Cortex of kidney (tissue), 1 donor: ENCODE measurements at places on chromosomes 2 and 18.

DNA sequence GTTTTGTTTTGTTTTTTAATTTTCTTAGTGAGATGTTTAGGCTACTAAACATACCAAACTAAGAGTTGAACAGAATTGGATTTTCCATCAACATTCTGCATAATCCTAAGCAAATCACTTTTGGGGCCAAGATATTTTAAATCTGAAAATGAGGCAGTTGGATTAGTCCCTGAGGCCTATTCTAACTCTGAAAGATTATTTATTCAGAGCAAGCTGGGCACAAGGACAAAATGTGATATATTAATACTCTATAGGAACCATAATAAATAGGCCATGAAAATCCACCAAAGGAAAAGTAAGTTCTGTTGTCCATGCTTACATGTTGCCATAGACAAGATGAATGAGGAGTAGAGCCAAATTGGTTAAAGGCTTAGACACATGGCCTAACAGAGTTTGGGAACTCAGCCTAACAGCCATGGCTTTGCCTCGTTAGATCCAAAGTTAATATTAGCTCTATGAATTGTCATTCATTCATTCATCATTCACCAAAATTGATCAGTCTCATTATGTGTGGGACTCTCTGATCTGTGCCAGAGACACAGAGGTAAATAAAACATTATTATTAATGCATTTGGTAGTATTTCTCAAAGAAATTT, 183.5 kb downstream of the SCG2 start:
- no peak for DNase-seq

- no peak for DNase-seq
These were observed 39.5 kb downstream of the NIFK start for GRCh38 chr2:121697108-121697631.

GRCh38 chr2:128489526-128490273, 171.0 kb upstream of the HS6ST1 start:
- no peak for DNase-seq

DNA sequence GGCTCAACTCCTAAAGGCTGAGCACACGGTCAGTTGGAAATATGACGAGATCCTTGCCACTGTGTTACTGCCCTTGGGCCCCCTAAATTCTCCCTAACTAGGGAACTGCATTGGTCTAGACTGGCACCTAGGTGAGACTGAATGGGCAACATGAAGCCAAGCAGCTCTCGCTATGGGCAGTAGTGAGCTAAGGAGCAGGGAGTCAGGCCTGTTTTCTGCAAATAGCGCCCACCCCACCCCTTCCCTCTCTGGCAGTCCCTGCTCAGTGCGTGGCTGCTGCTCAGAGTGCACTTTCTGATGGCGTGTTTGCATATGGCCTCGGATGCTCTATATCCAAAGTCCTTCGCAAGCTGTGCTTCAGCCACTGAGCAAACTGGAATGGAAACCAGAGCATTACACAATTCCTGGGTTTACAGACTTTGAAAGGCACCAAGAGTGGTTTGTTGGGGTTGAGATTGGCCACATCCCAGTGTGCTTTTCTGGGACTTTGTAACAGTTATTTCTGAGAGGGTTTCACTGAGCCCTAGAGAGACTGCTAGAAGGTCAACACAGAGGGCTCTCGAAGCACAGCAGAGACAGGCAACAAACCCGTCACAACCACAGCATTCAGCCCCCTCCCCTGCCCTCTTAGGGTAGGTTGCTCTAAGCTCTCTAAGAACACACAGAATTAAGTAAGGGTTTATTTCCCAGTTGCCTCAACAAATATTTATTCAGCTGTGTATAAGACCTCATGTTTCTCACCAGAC, 419.9 kb downstream of the STK39 start:
- no peak for DNase-seq

DNA sequence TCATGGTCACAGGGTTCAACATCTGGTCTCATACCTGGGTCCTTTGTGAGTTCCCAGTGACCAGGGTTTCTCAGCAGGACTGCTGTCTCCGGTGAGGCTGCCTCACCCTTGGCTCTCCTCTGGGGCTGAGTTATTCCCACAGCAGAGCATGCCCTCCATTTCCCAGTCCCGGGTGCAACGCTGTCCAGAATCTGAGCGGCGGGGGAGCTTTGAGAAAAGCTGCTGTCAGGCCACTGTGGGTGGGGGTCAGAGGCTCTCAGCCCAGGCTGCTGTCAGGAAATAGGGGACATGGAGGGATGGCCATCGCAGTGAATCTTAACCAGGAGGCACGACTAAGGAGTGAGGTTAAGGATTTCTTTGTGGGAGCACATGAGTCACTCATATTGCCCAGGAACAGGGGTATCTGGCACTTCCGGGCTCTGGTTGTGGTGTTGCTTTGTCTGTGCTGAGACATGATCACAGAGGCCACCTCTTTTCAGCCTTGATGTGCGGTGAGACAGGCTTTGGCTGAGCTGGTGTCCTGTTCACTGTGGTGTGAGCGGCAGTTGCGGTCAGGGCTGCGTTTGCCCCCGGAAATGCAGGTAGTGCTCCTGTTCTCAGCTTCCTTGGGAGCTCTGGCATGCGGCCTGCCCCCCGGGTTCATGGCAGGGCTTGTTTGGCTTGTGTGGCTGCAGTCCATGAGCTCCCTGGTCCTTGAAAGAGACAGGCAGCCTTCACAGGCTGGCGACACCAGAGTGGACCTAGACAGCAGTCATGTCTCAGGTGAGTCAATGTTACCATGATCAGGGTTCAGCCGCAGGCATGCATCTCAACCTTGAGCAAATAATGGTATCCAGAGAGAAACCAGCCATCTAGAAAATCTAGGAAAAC, 310.7 kb upstream of the MYT1L start:
- no peak for DNase-seq

DNA sequence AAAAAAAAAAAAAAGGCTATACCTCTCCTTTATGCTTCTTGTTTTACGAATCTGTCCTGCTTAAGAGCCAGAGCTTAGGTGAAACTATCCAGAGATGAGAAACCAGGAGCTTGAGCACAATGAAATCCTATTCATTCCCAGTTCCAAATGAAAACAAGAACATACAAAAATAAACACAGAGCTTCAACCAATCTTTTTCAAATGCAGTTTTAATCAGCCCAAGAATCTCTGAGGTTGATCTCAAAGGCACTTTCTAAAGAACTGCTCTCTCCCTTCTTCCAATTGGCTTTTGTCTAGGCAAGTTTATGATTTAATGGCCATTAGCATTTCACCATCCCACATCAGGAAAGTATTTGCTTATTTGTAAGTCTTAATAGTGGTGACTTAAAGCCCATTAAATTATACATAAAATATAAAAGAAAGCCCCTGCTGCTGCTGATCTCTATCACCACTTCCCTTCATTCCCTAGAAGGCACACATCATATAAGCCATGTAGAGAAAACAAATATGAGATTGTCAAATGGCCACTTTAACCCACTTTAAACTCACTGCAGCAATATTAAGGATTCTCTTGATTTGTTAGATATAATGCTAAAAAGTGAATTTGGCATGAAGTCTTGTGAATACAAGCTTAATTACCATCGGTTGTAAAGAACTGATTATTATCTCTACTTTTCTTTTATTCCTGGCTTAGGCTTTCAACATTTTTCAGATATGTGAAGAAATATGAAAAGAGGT, 29.3 kb upstream of the SCN9A start:
- no peak for DNase-seq

DNA sequence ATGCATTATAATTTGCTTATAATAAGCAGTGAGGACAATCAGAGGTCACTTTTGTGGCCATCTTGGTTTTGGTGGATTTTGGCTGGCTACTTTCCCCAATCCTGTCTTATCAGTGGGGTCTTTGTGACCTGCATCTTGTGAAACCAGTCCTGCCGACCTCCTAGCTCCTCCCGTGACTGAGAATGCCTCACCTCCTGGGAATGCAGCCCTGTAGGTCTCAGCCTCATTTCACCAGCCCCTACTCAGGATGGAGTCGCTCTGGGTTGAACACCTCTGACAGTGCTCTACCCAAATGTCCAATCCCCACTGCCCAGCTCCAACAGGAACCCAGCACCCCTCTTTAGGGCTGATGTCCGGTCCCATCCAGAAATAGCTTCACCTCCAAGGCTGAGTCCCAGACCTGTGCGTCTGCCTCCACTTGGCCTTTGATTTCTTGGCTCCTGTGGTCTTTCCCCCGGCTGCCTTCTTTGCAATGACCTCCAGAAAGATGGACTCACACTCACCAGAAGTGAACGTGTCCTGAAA, 31.3 kb upstream of the PXDN start:
- DNase-seq: no peak

DNA sequence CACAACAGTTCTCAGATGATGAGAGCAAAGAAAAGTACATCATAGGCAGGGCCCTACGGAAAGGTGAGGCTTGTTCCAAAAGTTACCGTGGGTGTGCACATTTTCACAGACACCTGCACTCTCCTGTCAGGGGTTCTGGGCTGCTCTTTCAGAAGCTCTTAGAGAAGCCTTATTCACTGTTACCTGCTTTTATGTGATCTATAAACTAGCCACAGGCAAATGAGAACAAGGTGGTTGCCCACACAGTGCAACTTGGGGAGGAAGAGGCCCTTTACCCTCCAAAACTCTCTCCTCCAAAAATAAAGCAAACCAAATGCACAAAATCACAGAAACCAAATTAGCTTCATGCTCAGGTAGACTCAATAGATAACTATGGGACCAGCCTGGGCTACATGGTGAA, 11.1 kb upstream of the CUL3 start:
- no peak for DNase-seq

- no peak for DNase-seq
These were observed 1337.6 kb upstream of the SLC39A10 start for GRCh38 chr2:194319222-194319992.

GRCh38 chr2:61537277-61537949, 743 bp downstream of the XPO1 start:
- DNase-seq: no peak

GRCh38 chr2:67165523-67165990, 231.6 kb upstream of the ETAA1 start:
- no peak for DNase-seq

GRCh38 chr2:598058-598802, 79.0 kb downstream of the TMEM18 start:
- DNase-seq: no peak

GRCh38 chr2:207768168-207768865, 1.4 kb downstream of the FZD5 start:
- DNase-seq: no peak

- DNase-seq: no peak
These were observed 165.0 kb downstream of the ANKRD44 start for GRCh38 chr2:197145471-197146056.

GRCh38 chr2:209445485-209445884, 21.6 kb downstream of the MAP2 start:
- no peak for DNase-seq

GRCh38 chr18:78649421-78649820, 330.2 kb upstream of the SALL3 start:
- no peak for DNase-seq

- DNase-seq: no peak
These were observed 61.8 kb downstream of the CXCR4 start for GRCh38 chr2:136055929-136056688.

DNA sequence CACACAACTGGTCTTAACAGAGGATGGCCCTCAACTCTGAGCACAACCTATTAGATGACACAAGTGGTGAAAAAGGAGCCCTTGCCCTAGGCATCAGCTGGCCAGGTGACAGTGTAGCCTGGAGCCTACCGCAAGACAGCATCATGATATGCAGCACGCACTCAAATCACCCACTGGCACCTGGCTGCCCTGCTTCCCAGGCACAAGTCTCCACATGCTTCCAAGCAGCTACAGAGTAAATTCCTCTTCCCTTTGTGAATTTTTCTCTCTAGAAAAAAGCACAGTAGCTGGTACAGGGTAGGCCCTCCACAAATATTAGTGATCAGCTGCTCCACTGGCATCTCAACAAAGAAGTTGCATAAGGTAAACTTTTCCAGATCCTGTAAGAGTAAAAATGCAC, 6.0 kb downstream of the FBXO15 start:
- no peak for DNase-seq

GRCh38 chr2:219252570-219252899, 508 bp upstream of the TUBA4B start:
- DNase-seq: no peak

GRCh38 chr18:3652380-3653262, 202.6 kb downstream of the TGIF1 start:
- no peak for DNase-seq

DNA sequence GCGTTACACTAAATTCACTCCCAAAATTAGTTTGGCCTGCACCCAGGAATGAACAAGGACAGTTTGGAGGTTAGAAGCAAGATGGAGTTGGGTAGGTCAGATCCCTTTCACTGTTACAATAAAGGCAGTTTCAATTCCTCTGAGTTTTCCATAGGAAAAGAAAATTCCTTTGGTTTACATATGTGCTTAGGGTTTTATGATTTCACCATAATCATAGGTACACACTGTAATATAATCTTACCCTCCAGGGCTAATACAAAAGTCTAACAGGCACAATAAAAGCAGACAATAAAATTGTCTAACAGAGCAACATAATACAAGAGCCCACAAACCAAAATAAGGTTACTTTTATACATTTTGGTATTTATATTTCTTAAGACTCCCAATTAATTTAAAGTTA, 391.5 kb upstream of the KCNJ3 start:
- no peak for DNase-seq

- no peak for DNase-seq
These were observed 1.7 kb upstream of the LPIN2 start for GRCh38 chr18:3014503-3015203.

DNA sequence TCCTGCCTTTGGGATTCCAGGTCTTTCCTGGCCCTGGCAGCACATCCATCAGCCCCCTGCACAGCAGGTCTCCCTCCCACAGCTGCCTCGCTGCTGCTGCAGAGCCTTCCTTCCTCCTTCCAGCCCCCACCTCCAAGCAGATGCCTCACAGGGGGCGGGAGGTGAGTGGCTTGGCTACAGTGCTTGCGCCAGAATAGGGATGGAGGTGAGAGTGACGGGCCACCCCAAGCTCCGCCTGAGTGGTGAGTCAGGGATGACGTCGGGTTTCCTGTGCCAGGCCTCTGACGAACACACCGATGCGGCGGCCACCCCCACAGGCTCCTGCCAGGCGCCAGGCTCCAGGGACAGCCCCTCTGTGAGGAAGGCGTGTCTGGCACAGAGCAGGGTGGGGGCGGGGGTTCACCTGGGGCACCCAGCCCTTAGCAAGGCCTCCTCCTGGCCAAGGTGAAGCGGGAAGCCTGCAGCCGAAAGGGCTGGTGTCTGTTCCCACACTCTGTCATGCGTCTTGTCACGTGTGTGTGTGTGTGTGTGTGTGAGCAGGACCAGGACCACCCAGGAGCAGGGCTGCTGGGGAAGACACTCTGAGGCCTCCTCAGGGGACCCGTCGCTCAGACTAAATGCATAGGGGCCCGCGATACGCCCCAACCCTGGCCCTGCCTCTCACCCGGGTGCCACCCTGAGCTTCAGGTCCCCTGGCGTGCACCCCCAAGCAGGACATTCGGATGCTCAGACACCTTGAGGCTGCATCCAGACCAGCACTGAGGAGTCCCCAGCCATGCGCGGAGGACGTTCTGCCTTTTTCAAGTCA, 3.4 kb upstream of the DUSP2 start:
- DNase-seq: no peak

- no peak for DNase-seq
These were observed 114.1 kb upstream of the TEX51 start for GRCh38 chr2:126784621-126785020.

DNA sequence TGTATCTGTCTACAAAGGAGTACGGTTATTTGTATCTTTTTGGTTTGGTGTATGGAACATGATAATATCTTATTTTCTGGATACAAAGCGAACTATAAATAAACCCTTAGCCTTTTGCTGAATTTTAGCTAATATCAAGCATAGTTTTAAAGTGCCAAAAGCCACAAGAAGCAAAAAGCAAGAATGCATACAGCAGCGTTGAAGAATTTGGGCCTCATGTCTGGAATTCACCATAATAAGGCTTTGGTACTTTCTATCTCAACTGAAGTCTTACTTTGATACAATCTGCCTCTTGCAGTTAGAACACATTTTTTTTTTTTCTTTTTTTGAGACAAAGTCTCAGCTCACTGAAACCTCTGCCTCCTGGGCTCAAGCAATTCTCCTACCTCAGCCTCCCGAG, 151.5 kb downstream of the ERBB4 start:
- no peak for DNase-seq
